Fibroblast of skin of left biceps (primary cell): ENCODE measurements at places on chromosomes 3 and 15.

- no peak for DNase-seq
These were observed 172.9 kb downstream of the EPHA3 start for GRCh38 chr3:89280301-89280700.

- no peak for DNase-seq
These were observed 263.3 kb downstream of the MECOM start for GRCh38 chr3:169400205-169400604.

DNA sequence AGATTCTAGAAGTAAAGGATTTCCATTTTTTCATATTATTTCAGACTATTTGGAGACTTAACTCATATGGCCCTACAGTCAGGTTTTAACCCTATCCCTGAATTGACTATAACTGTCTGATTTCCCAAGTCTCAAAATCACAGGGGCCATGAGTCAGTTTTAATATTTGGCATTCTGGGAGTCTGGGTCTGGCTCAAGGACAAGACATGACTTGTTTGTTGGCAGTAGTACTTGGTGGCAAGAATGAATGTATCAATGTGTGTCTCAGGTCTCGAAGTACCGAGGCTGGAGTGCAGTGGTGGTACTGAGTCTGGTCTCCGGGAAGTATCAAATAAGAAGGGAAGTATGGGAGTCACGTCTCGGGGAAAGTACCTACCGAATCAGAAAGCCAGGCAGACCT, 10.8 kb downstream of the UMPS start:
- DNase-seq = no peak

DNA sequence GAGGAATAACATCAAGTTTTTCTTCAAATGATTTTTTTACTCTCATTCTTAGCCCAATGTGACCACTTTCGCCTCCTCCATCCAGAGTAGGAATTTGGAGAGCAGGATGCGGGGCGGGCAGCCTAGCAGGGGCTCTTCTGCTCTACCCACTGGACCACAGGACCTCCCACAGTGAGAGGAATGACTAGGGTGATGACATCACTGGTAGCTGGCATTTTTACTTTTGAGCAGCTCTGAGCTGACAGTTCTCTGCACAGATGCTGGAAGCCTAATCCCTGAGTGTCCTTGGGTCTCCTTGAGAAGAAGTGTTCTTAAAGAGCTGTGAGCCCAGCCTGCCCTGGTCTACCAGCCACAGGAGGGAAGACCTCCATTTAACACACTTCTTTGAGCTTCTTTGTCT, 1.4 kb upstream of the HCN4 start:
- DNase-seq = no peak

DNA sequence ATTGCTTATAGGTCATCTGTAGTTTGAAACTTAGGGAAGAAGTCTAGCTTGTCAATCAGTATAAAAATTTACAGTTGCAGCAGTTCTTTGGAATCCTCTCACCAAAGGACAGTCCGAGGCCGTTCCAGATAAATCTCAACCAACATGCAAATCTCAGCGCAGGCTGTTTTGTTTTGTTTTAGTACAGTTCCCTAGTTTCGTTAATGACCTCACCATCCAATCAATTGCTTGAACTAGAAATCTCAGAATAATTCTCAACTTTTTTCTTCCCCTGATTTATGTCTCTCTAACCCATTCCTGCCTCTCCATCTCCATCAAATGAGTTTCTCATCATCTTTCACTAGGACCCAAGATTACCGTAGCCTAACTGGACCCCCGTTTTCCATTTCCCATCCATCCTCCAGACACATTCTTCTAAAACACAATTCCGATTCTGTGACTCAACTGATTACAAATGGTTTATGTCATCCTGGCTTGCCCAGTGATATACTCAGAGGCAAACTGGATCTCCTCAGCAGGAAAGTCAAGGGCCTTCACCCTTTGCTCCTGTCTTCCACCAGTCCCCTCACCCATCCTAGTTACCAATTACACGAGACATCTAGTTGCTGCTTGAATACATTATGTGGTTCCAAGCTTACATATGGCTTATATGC, 1.3 kb downstream of the SMCO1 start:
- no peak for DNase-seq

DNA sequence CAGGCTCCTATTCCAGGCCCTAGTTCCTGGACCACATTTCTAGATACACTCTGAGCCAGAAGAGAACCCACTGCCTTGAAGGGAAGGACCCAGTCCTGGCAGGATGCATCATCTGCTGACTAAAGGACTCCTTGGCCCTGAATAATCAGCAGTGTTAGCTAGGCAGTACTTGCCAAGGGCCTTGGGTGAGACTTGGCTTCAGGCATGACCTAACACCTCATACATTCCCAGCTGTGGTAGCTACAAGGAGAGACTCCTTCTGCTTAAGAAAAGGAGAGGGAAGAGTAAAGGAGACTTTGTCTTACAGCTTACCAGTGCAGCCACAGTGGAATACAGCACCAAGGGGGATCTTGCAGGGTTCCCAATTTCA, 26.4 kb downstream of the PEAK1 start:
- no peak for DNase-seq

DNA sequence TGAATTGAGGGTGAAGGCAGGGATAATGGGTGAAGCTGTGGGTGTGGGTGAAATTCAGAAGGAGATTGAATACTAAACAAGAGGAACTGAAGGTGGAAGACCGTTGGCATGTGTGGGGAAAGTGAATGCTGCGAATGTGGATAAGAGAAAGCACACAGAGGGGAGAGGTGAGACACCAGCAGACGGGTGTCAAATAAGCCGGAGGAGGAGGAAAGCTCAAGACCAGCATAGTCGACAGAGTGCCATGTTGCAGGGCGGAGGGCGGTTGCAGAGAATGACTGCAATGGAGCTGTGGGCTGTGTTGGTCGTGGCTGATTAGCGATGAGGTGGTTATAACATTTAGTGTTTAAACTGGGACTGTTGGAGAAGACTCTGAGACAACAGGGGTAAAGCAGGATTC, 16.4 kb upstream of the HCN4 start:
- no peak for DNase-seq

GRCh38 chr15:90617668-90618097, 88.0 kb downstream of the CRTC3 start:
- no peak for DNase-seq

GRCh38 chr3:71690341-71690841, 34.8 kb downstream of the EIF4E3 start:
- no peak for DNase-seq

DNA sequence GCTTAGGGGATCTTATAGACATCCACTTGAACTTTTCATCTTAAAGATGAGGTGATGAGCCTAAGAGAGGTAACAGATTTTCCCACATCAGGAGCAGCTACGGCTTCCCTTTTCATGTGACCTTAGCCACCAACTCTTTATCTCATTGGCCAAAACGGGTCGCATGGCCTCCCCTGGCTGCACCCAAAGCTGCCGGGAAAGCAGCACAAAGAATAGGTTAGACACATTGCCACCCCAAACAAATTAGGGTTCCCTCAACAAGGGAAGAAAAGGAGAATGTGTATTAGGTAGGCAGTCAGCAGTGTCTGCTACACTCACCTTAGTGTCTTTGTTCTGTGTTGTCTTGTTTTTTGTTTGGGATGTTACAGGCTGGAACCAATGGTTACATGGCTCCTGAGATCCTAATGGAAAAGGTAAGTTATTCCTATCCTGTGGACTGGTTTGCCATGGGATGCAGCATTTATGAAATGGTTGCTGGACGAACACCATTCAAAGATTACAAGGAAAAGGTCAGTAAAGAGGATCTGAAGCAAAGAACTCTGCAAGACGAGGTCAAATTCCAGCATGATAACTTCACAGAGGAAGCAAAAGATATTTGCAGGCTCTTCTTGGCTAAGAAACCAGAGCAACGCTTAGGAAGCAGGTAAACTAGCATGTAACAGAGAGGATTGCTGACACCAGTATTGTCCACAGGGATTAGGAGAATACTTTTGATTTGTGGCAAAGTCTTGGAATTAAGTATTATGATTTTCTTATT, 44.2 kb downstream of the GRK7 start:
- DNase-seq = no peak

GRCh38 chr15:80437334-80437891, 33.2 kb downstream of the ARNT2 start:
- DNase-seq = no peak

GRCh38 chr15:83652626-83653204, 1.2 kb upstream of the ADAMTSL3 start:
- DNase-seq = no peak
